Left colon (tissue), 2 donors: ENCODE measurements at places on chromosomes 16 and 17.

GRCh38 chr16:56212144-56212543, 20.9 kb downstream of the GNAO1 start:
- no peak for DNase-seq

DNA sequence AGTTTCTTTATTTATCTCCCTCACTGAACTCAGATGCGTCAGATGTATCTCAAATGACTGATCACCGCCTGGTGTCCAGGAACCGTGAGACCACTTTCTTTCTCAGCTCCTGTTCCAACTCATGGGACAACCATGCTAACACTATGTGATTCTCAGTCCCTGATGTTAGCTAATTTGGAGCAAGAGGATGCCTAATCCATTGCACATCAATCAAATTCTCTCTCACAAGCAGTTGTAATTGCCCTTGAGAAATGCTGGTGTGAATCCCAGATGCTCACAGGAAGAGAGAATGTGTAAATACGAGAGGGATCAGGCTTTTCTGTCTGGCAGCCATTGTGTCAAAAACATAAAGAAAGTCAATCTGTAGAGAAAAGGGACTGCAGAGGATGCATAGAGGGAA, 134.9 kb downstream of the WSCD1 start:
- DNase-seq, result no peak

GRCh38 chr17:80815151-80815681, 176.4 kb upstream of the CHMP6 start:
- no peak for DNase-seq

DNA sequence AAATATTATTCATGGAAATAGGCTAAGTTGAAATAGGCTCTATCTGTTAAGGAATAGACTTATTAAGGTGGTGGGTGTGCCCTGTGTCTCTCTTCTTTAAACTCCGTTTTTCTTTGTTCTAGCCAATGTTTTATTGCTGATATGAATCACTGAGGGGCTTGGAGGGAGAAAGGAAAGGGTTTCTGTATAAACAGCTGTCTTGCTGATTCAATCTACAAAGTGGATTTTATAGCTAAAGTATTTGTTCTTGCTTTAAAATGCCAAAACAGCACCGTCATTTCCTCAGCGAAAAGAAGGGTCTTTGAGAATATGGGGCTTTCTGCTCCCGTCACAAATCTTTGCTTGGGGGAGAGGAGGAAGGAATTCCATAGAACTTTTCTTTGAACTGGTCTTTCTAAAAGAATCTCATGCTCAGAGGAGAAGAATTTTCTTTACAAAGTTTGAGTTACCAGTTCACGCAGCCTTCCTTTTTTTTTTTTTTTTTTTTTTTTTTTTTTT, 39.3 kb downstream of the MSI2 start:
- DNase-seq, result no peak

- DNase-seq, result no peak
Observed at GRCh38 chr17:6786618-6787017, 10.6 kb downstream of the FBXO39 start.

- DNase-seq, result no peak
Observed at GRCh38 chr16:86306811-86307513, 203.4 kb upstream of the FOXF1 start.

DNA sequence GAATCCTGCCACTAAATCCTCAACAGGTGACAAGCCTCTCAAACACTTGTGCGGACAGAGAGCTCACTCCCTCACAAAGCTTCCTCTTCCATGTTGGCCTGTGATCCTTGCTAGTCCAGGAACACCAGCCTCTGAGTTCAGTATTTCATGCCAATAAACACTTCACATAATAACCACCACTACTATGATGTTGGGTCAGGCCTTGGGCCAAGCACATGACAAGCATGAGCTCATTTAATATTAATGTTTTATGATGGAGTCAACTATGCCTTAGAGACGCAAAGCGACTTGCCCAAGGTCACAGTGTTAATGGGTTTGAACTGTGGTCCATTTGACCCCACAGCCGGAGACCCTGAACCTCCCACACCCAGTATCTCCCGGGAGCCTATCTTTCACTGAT, 129.1 kb downstream of the GAS7 start:
- no peak for DNase-seq
